ENCODE measurements at places on chromosomes 13 and 19.

DNA sequence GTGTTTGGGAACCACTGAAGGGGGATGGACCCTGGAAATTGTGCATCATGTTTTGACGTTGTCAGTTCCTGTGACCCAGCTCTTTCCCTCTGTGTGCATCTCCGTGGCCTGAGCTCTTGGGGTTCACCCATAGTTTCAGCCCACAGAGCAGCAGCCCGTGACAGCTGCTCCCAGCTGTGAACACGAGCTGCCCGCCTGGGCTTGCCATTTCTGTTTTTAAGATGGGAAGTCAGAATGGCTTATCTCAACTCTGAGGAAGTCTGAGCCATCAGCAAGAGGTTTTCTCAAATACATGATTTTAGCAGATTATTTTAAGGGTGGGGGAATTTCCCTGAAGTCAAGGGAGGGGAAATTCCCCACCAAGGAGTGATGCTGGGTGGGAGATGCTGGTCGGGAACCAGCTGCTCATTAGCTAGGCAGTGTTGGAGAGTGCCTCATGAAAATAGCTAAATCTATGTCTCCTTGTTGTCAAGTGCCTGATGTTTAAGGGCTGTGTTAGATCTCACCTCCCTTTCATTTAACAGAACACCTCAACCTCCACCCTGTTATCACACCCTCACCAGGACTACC, 34.8 kb upstream of the C1QTNF9 start:
- no peak for DNase-seq

DNA sequence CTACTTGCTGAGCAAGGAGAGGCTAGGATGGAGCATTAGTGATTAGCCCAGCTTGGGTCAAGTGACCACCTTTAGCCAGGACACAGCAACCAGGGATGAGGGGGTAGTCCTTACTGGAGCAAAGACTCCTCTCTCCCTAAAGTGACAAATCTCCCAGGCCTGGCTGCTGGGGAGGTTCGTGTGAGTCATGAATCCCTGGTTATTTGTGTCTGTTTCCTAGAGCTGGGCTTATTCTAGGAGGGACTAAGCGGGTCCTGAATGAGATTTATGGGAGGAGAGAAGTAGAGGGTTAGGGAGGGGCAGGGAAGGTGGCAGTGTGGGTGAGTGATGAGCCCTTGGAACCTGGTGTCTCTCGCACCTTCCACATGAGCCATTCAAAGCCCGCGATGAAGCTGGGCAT, 487.3 kb downstream of the TSHZ3 start:
- no peak for DNase-seq

GRCh38 chr19:46250076-46250735, 20.7 kb downstream of the IGFL1 start:
- no peak for DNase-seq

DNA sequence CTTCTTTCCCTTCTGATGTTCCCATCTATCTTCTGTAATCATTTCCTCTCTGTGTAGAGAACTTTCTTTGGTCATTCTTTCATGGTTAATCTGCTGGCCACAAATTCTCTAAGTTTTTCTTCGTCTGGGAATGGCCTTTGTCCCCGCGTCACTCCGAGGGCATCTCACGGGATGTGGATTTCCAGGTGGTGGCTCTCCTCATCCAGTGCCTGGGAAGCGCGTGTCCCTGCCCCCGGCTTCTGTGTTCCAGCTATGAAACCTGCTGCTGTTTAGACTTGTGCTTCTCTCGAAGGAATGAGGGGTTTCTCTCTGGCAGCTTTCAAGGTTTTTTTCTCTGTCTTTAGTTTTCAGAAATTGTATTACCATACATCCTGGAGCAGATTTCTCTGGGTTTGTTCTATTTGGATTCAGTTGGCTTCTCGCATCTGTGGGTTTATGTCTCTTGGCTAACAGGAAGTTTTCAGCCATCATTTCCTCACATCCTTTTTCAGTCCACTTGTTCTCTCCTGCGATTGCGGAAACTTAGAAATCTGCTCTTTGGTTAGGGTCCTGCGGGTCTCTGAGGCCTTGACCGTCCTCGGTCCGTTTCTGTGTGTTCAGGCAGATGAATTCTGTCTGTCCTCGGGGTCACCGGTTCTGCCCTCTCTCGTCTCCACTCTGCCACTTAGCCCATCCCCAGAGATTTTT, 36.9 kb upstream of the DCUN1D2 start:
- DNase-seq, result no peak

GRCh38 chr13:93430381-93430780, 203.8 kb downstream of the GPC6 start:
- no peak for DNase-seq

DNA sequence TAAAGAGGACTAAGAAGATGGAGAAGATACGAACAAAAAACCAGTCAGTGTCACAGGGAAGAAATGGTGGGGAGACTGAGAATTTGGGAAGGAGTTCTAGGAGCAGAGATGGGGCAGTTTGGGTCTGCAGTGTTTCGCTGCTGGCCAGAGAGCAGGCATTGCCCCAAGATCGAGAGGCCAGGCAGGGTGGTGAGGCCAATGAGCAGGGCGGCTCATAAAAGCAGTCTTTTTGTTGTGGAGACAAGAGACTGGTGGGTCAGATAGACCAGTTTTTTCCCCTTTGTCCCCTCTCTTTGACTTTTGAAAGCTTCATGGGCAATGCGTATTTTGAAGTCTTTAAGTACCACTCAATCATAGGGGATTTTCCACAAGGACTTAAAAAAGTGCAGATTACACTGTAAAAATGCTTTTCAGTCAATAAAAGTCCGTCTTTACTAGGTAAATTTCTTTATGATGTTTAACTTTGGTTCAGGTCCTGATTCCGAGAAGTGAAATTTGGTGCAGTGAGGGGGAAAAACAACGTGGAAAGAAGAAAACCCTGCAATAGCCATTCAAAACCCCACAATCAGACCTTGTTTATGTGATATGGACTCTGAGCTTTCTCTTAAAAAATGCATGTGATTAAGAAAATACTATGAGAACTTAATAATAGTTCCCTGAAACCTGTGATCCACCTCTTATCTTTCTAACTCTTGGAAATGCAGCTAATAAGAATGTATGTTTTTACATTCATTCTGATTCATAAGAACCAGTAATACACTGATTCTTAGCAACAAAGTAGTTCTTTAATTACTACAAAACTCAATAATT, 338.9 kb downstream of the KLF5 start:
- no peak for DNase-seq

- DNase-seq, result no peak
Measured at GRCh38 chr13:90168953-90169352, 1178.5 kb upstream of the MIR17HG start.

- peak; percentile 12 for DNase-seq
Measured at GRCh38 chr13:106100171-106100919, 435.1 kb downstream of the EFNB2 start.

DNA sequence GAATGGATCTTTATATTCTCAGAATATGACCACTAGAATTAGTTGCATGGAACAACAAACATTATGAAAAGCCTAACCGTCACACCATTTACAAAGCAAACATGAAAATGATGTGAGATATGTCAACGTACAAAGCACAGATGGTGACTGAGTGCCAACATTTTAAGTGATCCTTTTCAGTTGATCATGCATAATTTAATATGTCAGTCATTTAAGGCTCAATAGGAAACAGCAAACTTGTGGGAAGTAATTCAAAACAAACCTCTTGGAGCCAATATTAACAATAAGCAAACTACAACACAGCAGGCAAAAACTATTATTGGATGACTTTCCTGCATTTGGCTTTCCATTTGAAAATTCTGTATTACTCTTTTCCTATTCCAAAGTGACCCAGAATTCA, 277.6 kb downstream of the SLITRK6 start:
- peak; percentile 44 for DNase-seq

GRCh38 chr13:33353210-33353609, 67.7 kb upstream of the STARD13 start:
- no peak for DNase-seq

- DNase-seq, result no peak
Measured at GRCh38 chr13:97030705-97031452, 36.6 kb upstream of the OXGR1 start.

DNA sequence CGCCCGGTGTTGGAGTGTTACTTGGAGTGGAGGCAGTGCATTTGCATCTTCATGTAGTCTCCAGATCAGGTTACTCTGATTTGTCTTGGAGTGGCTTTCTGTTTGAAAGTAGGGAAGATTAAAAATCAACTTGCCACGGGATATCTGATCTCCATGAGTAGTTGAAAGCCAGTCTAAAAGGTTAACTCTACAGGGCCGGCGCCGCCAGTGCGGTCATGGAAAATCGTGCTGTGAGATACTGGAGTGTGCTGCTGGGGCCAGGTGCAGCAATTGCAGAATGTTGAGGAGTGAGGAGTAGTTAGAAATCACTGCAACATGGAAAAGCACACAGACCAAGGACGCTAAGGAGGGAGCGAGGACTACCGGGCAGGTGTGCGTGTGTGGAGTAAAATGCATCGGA, 175.0 kb downstream of the STK24 start:
- DNase-seq, result no peak

DNA sequence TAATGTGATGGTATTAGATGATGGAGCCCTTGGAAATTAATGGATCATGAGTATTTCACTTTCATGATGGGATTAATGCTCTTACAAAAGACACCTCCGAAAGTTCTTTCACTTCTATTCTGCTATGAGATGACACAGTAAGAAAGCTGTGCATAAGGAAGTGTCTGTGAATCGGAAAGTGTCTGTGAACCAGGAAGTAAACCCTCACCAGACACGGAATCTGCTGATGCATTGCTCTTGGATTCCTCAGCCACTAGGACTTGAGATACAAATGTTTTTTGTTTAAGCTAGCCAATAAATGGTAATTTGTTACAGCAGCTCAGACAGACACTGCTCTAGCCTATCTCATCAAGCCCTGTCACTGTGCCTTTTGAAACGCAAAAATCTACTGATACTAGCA, 440.4 kb upstream of the PRR20A start:
- DNase-seq, result no peak

DNA sequence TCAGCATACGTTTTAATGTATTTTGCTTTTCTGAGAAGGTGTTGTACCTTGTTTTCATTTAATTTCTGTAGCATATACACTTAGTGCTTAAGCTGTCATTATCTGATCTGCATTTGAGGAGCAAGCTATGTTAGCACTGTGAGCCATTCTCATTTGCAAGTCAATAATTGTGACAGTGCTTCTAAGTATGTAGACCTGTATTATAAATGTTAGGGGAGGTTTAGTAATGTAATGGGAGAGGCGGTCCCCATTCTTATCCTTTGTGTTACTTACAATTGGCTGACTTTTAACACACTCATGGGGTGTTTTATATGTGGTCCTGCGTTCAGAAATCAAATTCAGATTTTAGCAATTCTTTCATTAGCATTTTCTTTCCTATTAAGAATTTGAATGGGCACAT, 90.2 kb downstream of the GPC6 start:
- no peak for DNase-seq

GRCh38 chr19:58097349-58097748, 682 bp downstream of the ZSCAN18 start:
- no peak for DNase-seq

GRCh38 chr13:28357911-28358433, 137.0 kb downstream of the FLT1 start:
- DNase-seq, result no peak

GRCh38 chr13:75495938-75496337, 14.0 kb upstream of the TBC1D4 start:
- DNase-seq, result no peak

GRCh38 chr19:46189971-46190888, 39.3 kb upstream of the IGFL1 start:
- no peak for DNase-seq
